Amniotic stem cell (primary cell): ENCODE measurements at places on chromosomes 13 and 19.

DNA sequence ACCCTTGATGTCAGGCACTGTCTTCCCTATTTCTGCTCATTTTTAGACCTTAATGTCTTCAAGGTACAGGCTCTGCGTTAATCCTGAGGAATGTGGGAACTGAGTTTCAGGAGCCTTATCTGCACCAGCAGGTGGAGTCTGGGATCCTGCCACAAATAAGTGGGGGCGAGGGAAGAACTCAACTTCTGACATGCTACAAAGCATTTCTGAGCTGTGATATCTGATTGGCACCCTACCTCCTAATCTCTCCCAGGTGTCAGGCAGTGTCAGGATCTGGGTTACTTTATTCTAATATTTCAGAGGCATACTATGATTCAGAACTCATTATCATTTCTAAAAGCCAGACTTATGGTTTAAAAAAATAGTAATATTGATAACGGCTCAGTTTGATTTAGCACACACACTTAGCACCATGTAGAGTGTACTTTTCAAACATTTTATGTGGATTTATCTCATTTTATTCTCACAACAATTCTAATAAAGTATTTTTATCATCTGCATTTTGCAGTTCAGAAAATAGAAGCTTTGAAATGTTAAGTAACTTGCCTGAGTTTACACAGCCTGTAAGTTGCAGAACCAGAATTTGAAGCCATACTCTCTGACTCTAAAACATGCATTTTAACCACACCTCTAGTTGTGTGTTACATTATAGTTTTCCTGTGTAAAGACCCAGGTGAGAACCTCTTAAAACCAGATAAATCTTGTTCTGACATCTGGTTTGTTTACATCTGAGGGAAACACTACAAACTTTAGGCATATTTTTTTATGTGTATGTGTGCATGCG, 358.6 kb downstream of the TDRD3 start:
- no peak for DNase-seq

DNA sequence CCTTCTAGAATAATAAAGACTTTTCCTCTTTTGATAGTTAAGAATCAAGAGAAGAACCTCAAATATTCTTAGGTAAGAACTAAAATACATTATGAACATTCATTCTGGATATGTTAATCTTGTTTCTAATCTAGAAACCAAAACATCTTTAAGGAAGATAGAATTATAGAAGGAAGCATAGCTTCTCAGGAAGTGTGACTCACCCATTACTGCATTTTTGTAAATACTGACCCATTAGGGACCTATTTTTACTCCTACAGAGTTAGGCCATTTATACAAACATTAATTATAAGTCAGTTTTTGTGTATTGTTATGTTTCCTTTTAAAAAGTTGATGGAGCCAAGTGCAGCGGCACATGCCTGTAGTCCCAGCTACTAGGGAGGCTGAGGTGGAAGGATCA, 147.1 kb downstream of the NUFIP1 start:
- no peak for DNase-seq

GRCh38 chr13:40813667-40814454, 24.4 kb downstream of the SLC25A15 start:
- no peak for DNase-seq

- DNase-seq, result no peak
Observed at GRCh38 chr19:5253406-5254110, 87.1 kb downstream of the PTPRS start.

GRCh38 chr13:26202365-26202972, 19.6 kb downstream of the RNF6 start:
- no peak for DNase-seq

DNA sequence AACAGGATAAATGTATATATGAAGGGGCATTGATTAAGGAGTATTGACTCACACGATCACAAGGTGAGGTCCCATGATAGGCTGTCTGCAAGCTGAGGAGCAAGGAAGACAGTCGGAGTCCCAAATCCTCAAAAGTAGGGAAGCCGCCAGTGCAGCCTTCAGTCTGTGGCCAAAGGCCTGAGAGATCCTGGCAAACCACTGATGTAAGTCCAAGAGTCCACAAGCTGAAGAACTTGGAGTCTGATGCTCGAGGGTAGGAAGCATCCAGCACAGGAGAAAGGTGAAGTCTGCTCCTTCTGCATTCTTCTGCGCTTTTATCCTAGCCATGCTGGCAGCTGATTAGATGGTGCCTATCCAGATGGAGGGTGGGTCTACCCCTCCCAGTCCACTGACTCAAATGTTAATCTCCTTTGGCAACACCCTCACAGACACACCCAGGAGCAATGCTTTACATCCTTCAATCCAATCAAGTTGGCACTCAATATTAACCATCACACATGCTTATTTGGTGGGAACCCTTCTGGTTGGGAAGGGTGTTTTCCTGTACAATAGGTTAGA, 55.1 kb downstream of the SLAIN1 start:
- no peak for DNase-seq

DNA sequence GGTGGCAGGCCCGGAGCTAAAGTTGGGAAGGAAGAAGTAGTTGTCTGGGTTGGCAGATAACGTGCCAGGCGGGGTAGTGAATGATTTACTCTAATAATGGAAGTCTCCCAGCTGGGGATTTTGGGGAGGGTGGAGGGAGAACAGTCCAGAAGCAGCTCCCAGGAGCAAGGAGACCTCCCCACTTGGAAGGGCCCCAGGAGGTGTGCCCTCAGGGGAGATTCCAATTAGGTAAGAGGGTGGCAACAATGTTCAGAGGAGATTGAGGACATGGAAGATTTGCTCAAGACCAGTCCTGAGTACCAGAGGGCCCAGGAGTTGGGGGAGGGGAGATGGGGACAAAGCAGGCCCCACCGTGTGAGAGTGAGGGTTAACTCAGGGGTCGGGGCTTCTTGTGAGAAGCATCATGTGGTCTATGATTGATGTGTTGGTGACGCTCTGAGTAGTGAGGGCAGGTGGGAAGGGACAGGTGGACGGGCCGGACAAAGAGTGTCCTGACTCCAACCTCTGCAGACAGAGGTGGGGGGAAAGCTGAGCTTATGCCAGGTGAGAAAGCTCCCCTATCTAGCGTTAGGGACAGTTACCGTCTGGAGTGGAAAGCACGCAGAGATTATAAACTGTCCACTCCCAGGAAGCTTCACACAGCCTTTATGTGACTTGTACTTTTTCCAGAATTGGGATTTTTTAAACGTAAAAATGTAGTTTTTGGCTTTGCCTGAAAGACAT, 3.5 kb downstream of the SPINT2 start:
- no peak for DNase-seq

DNA sequence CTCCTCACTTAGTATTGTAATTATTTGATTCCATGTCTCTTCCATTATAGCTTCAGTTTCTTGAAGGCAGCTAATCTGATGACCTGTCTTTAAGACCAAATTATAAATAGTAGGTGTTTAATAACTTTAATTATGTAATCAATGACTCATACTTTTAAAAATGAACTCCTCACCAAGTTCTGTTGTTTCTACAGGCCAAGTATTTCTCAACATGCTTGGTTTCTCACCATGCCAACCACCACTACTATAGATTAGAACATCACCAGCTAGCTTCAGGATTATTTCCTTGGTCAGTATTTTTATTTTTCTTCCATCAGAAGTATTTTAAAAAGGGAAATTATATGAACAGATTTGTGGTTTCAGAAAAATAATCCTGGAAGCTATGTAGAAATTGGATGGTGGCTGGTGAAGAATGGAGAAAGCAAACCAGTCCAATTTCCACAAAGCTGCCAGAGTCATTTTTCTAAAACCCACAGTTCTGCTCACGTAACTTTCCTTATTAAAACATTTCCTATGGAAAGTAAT, 237.7 kb upstream of the DACH1 start:
- DNase-seq, result no peak
